Calu3 (cell line): ENCODE measurements at places on chromosomes 12 and 14. TPM values are rescaled to one million over a fixed set of nuclear protein-coding genes. Genes with fewer than 3 reads are reported as not detected.
A peak's percentile ranks its signal among the peaks of the same experiment; 100 is the strongest.

GRCh38 chr14:53655080-53655785 is 301.4 kb downstream of the BMP4 start:
- no peak for DNase-seq
- H3K4me1 ChIP-seq: no peaks in the 10 kb centered on the region
- no peak overlapping the region for H3K27ac ChIP-seq

DNA sequence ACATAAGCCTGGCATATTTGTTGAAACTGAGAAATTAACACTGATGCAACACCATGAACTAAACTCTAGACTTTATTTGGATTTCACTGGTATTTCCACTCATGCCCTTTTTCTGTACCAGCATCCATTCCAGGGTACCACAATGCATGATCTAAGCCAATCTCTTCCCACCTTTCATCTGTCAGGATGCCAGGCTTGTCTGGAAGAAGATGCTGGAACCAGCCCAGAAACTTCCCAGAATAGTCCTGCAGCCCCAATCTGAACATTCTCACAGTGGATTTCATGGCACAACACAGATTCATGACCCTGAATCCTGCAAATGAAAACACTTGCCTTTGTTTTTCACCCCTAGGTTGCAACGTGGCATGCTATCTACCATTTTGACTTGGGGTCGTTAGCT is 189.3 kb upstream of the LHX5 start:
- no peaks in the 10 kb centered on the region for H3K4me1 ChIP-seq
- H3K27ac ChIP-seq: no peak overlapping the region
- no peak for DNase-seq
- no peak overlapping the region for H3K4me3 ChIP-seq

FOXG1 gene
- total RNA-seq: not detected in 2 replicates

- H3K4me1 ChIP-seq: no peaks in the 10 kb centered on the region
- no peaks in the 10 kb centered on the region for H3K27me3 ChIP-seq
- H3K36me3 ChIP-seq: no peaks in the 10 kb centered on the region
- H3K4me3 ChIP-seq: no peak overlapping the region
Observed at GRCh38 chr12:47210776-47211175, 131.0 kb upstream of the AMIGO2 start.

- H3K27ac ChIP-seq: no peak overlapping the region
- H3K4me1 ChIP-seq: no peaks in the 10 kb centered on the region
- peaks cover 11% of the 10 kb centered on the region for H3K27me3 ChIP-seq
- no peak for DNase-seq
- H3K4me3 ChIP-seq: no peak overlapping the region
- peaks cover under 1% of the 10 kb centered on the region for H3K36me3 ChIP-seq
Observed at GRCh38 chr12:52063981-52064649, 5.7 kb upstream of the ATG101 start.

GRCh38 chr12:119393677-119394076 is 59.1 kb downstream of the CCDC60 start:
- no peaks in the 10 kb centered on the region for H3K36me3 ChIP-seq
- peaks cover 14% of the 10 kb centered on the region for H3K27me3 ChIP-seq
- no peak for DNase-seq

DDX51 gene
- total RNA-seq: 46.3 and 48.0 TPM in 2 replicates

GRCh38 chr12:72264548-72265175 is 7.5 kb upstream of the TRHDE start:
- no peak overlapping the region for H3K4me3 ChIP-seq
- DNase-seq: no peak
- H3K27ac ChIP-seq: no peak overlapping the region
- H3K4me1 ChIP-seq: peaks cover 16% of the 10 kb centered on the region

RND1 gene
- 7.4 and 14.2 TPM in 2 replicates for total RNA-seq

ZNF664 gene
- 130 and 147 TPM in 2 replicates for total RNA-seq

GRCh38 chr14:54550514-54550913 is 16.4 kb upstream of the SAMD4A start:
- H3K4me3 ChIP-seq: no peak overlapping the region
- H3K4me1 ChIP-seq: no peaks in the 10 kb centered on the region
- H3K36me3 ChIP-seq: no peaks in the 10 kb centered on the region
- H3K27me3 ChIP-seq: peaks cover 17% of the 10 kb centered on the region
- H3K27ac ChIP-seq: no peak overlapping the region

NKX2-1 gene
- not detected in 2 replicates for total RNA-seq

DNA sequence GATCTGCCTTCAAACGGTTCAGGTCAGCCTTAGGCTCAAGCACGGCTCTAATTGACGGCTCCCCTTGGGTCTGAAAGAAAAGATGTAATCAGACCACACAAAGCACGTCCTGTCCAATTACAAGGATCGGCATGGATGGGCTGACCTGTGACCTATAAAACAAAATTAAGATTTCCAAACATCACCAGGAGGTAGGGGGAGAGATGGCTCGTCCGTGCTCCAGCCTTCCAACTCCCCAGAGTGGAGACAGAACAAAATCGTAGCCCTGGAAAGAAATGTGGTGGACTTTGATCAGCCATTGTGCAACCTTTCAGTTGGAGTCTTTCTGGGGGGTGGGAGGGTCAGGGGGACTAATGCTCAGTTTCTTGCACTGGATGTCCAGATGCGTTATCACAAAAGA is 226.6 kb upstream of the DIO3 start:
- no peak for DNase-seq
- H3K27me3 ChIP-seq: peaks cover 71% of the 10 kb centered on the region
- H3K36me3 ChIP-seq: no peaks in the 10 kb centered on the region

GRCh38 chr14:75653563-75653962 is 7.1 kb downstream of the ERG28 start:
- H3K36me3 ChIP-seq: peaks cover 17% of the 10 kb centered on the region
- H3K27ac ChIP-seq: no peak overlapping the region
- H3K4me1 ChIP-seq: no peaks in the 10 kb centered on the region
- no peak overlapping the region for H3K4me3 ChIP-seq
- DNase-seq: no peak
- H3K27me3 ChIP-seq: no peaks in the 10 kb centered on the region

- peak within 1 kb of the TSS; percentile 85 for H3K27ac ChIP-seq
- H3K4me1 ChIP-seq: peaks cover 26% of the 10 kb centered on the region
- H3K27me3 ChIP-seq: no peaks in the 10 kb centered on the region
- H3K4me3 ChIP-seq: peak within 1 kb of the TSS; percentile 97
Observed at GRCh38 chr12:8697476-8698131, at the start of gene RIMKLB. RIMKLB (plus strand) TSS chr12:8697991; CDS start chr12:8713867, 15,876 bp downstream.

DNA sequence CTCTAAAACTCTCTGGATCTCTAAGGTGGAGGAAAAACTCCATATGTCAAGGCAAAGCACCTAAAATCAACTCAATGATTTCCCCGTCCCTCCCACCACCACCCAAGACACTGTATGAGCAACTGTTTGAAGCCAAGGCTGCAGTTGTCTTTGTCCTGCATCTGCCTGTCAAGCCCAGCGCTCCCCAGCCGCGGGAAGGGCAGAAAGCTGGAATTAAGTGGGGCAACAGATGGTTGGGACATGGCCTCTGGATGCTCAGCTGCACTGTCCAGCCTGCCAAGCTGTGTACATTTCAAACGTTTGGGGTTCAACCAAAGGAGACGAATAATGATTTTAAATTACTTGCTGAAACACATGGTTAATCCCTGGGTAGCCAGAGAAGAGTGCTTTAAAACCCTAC is 42.2 kb upstream of the PTGR2 start:
- H3K36me3 ChIP-seq: no peaks in the 10 kb centered on the region
- DNase-seq: no peak
- H3K4me3 ChIP-seq: no peak overlapping the region
- peaks cover 9% of the 10 kb centered on the region for H3K27me3 ChIP-seq

- H3K27me3 ChIP-seq: no peaks in the 10 kb centered on the region
- H3K4me3 ChIP-seq: peak overlapping the region; percentile 89
Observed at GRCh38 chr14:70906793-70907175, 475 bp upstream of the PCNX1 start.

DNA sequence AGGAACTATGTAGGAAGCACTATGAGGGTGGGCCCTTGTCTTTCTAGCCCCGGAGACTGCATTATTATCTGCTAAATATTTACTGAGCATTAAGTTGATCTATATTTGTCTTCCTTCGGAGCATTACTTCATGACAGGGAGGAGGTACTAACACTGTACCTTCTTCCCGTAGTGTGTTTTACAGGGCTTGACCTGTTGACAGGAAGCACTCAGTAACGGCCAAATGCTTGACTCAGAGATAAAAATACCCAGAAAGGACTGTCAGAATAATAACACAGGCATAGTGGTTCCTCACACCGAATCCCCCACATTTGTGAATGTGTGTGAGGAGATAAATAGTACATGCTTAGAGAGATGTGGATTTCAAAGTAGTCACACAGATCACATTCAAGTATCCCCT is 466.6 kb downstream of the EGLN3 start:
- H3K27me3 ChIP-seq: peaks cover 93% of the 10 kb centered on the region
- no peak for DNase-seq
- H3K4me1 ChIP-seq: no peaks in the 10 kb centered on the region
- H3K4me3 ChIP-seq: no peak overlapping the region

DNA sequence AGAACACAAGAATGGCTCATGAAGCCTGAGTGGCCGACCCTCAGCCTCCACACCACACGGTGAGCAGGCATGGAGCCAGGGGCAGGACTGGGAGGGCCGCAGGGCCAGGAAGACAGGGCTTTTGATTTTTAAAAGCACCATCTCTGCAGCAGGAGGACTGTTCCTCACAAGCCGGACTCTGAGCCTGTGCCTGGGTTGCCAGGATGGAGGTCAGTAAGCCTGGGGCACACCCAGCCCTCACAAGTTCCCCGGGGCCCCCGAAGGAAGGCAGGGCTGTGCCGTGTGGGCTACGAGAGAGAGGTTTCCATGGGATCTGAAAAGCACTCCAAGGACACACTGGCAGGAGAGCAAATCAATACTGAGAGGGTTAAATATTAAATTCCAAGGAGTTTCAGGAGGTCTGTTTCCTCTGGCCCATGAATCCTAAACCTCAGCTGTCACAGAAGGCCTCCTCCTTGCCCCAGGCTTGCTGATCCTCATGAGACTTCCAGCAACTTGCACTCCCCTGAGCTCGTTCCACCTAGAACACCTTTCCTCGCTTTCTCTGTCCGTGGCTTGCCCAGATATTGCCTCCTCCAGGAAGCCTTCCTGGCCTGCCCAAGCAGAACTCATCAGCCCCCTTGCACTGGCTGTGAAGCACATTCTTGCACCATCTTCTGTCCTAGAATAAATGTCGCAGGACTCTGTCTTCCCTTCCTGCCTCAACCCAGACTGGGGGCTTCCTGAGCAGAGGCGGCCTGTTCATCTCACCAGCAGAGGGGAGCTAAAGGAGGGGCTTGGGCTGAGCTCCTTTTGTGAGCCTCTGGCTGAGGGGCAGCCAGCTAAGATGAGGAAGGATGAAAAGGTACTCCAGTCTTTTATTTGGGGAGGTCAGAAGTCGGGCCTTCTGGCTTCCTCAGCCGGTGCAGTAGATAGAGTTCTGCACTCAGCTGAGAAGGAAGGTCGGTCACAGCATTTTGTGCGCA is 64.6 kb downstream of the CCDC88C start:
- H3K27ac ChIP-seq: no peak overlapping the region
- H3K4me3 ChIP-seq: peak overlapping the region; percentile 84
- H3K36me3 ChIP-seq: peaks cover 22% of the 10 kb centered on the region

GRCh38 chr14:103516426-103517173 is 6.0 kb downstream of the CKB start:
- DNase-seq: no peak
- H3K27ac ChIP-seq: no peak overlapping the region
- H3K4me3 ChIP-seq: no peak overlapping the region
- no peaks in the 10 kb centered on the region for H3K27me3 ChIP-seq
- peaks cover 47% of the 10 kb centered on the region for H3K36me3 ChIP-seq

GRCh38 chr14:34691206-34691605 is 23.2 kb downstream of the CFL2 start:
- H3K27me3 ChIP-seq: no peaks in the 10 kb centered on the region
- H3K36me3 ChIP-seq: peaks cover 4% of the 10 kb centered on the region
- no peak for DNase-seq
- peaks cover 24% of the 10 kb centered on the region for H3K4me1 ChIP-seq
- H3K27ac ChIP-seq: no peak overlapping the region
- no peak overlapping the region for H3K4me3 ChIP-seq

DNA sequence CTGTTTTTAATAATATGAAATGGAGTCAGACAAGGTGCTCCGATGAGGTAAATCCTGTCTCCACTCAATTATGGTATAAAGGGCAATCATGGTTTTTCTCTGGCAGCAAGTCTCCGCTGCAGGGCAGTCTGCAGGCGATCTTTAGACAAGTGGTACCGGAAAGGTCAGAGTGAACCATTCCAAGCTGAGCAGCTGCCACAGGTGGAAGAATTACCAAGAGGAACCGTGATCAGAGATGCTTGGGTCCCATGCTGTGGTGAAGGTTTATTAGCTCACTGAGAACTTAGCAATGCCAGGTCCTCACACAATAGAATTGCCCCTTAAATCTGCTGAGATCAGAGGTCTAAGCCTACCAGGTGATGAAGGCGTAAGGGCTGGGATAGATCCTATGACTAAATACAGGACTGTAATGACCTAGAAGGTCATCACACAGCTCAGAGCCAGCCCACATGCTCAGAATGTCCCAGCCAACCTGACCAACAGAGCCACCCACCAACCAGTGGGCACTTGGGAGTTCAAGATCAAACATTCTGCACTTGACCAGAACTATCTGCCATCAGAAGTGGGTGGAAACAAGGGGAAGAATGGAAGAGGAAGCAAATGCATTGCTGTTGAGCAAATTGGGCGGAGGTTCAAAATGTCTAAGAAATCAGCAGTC is 175.2 kb upstream of the BCL2L14 start:
- peaks cover 37% of the 10 kb centered on the region for H3K36me3 ChIP-seq
- H3K4me1 ChIP-seq: peaks cover 5% of the 10 kb centered on the region
- H3K27ac ChIP-seq: no peak overlapping the region
- no peak for DNase-seq
- no peak overlapping the region for H3K4me3 ChIP-seq
- H3K27me3 ChIP-seq: no peaks in the 10 kb centered on the region

GRCh38 chr12:108594-108993 is 42.0 kb downstream of the IQSEC3 start:
- H3K36me3 ChIP-seq: no peaks in the 10 kb centered on the region
- H3K4me1 ChIP-seq: peaks cover 6% of the 10 kb centered on the region
- peaks cover 39% of the 10 kb centered on the region for H3K27me3 ChIP-seq
- H3K27ac ChIP-seq: no peak overlapping the region
- DNase-seq: peak; percentile 19
- H3K4me3 ChIP-seq: no peak overlapping the region

GRCh38 chr14:63428486-63428885 is 109.8 kb upstream of the GPHB5 start:
- DNase-seq: no peak
- H3K4me3 ChIP-seq: no peak overlapping the region
- H3K36me3 ChIP-seq: no peaks in the 10 kb centered on the region
- H3K27me3 ChIP-seq: no peaks in the 10 kb centered on the region
- no peak overlapping the region for H3K27ac ChIP-seq

RD3L gene
- not detected in 2 replicates for total RNA-seq

GRCh38 chr14:26174395-26174794 is 423.4 kb downstream of the NOVA1 start:
- no peaks in the 10 kb centered on the region for H3K4me1 ChIP-seq
- H3K27me3 ChIP-seq: no peaks in the 10 kb centered on the region
- no peak for DNase-seq

GRCh38 chr12:25436206-25437030 is 116.7 kb downstream of the LMNTD1 start:
- DNase-seq: peak; percentile 45
- H3K27me3 ChIP-seq: no peaks in the 10 kb centered on the region
- peaks cover 13% of the 10 kb centered on the region for H3K4me1 ChIP-seq
- peak overlapping the region; percentile 64 for H3K4me3 ChIP-seq

RALGAPA1 gene
- total RNA-seq: 28.2 and 28.3 TPM in 2 replicates

- H3K27me3 ChIP-seq: no peaks in the 10 kb centered on the region
- H3K4me3 ChIP-seq: no peak overlapping the region
- peaks cover 45% of the 10 kb centered on the region for H3K36me3 ChIP-seq
- H3K27ac ChIP-seq: no peak overlapping the region
- H3K4me1 ChIP-seq: peaks cover 15% of the 10 kb centered on the region
- no peak for DNase-seq
Observed at GRCh38 chr12:110543252-110543959, 39.7 kb downstream of the PPTC7 start.

- H3K36me3 ChIP-seq: no peaks in the 10 kb centered on the region
- H3K4me3 ChIP-seq: no peak overlapping the region
- no peaks in the 10 kb centered on the region for H3K27me3 ChIP-seq
- no peaks in the 10 kb centered on the region for H3K4me1 ChIP-seq
Observed at GRCh38 chr14:104926619-104927431, 2.1 kb downstream of the PLD4 start.
